NCI-H1092 (cell line): ENCODE measurements at places on chromosomes 3 and 15.

- DNase-seq: no peak
Measured at GRCh38 chr3:112372396-112372795, 39.4 kb downstream of the CD200 start.

- no peak for DNase-seq
Measured at GRCh38 chr3:50378024-50378423, 18.7 kb upstream of the TMEM115 start.

- DNase-seq: no peak
Measured at GRCh38 chr15:80379693-80380092, 24.5 kb upstream of the ARNT2 start.

DNA sequence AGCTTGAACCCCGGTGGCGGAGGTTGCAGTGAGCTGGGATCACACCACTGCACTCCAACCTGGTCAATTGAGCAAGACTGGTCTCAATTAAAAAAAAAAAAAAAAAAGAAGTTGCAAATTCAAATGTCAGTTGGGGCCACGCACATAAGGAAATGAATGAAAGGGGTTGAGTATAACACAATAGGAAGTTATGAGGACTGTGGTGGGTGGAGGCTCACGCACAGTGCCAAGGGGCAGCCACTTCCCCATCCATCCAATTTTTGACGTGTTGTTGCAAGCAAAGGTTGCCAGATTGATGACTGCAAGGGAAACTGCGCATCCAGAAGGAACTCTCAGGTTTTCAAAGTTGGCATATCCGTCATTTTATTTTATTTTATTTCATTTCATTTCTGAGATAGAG, 532.2 kb downstream of the NTRK3 start:
- no peak for DNase-seq

DNA sequence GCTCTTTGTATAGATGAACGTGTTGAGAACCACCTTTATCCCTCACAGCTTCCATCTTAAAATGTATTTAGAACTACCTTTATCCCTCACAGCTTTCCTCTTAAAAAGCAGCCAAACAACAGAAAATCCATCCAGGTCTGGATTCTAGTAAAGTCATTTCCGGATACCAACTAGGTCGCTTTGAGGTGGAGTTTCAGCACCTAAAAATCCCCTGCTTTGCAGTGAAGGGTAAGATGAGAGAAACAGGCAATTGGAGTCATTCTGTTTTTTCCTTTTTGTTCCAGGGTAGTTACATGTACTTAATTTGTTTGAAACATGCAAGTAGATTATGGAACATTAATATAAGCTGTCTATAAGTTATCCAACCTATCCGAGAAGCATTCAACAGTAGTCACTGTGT, 192.0 kb downstream of the UBE2E2 start:
- no peak for DNase-seq

- DNase-seq: no peak
Measured at GRCh38 chr15:29601811-29602210, 220.5 kb downstream of the TJP1 start.
